ENCODE measurements at places on chromosomes 2 and 18.

DNA sequence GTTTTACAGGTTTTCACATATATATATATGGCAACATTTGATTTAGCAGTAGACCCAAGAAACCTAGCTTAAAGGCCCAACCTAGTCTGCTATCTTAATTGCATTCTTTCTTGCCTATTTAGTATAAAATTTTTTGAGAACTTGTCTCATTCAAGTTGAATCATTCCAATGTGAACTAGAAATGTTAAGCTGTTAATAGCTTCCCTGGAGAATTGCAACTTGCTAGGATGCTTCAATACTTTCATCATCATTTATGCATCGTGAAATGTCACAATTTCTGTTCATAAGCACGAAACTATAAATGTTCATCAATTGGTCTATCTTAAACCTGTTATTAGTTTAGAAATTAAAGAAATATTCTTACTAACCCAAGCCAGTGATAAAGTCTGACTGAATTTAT is 217.6 kb downstream of the BABAM2 start:
- DNase-seq, result no peak

DNA sequence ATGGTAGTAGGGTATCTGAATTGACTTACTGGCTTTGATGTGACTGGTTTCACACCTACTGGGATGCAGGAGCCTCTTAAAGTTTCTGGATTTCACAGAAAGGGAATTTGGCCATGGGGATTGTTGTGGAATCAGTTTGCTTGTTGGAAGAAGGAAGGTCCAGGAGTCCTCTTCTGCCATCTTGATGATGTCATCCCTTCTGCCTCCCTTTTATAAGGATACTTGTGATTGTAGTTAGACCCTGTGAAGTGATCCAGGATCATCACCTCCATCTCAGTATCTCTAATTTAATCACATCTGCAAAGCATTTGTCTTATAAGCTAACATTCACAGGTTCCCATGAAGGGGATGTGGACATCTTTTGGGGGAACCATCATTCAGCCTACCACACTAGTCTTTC is 79.5 kb downstream of the CCDC138 start:
- DNase-seq, result no peak

DNA sequence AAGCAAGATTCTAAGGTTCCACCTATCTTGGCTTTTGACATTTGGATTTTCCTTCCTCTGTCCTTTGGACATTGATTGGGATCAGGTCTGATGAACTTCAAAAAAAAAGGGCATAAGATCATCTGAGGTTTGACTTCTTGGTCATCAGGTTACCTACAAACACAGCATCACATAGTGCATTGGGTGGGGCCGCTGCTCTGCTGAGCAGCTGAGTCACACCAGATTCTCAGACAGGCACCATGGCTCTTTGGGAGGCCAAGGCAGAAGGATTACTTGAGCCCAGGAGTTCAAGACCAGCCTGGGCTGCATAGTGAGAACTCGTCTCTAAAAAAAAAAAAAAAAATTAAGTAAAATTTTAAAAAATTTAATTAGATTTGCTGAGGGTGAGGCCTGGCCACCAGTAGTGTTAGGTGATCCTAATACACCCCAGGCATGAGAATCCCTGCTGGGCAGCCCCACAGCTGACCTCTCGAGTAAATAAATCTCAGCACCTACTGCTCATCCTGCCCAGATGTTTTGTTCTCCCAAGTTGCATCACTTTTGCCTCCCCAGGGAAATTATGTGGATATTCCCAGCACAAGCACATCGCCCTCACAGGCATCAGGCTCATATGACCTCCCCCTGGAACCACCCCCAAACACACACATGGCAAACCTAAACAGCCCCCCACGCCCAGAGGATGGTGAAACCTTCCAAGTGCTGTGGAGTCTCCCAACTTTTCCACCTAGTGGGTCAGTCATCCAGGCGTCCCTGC is 5.3 kb downstream of the MLPH start:
- DNase-seq, result no peak

GRCh38 chr2:195319548-195320412 is 337.2 kb upstream of the SLC39A10 start:
- no peak for DNase-seq

- DNase-seq, result no peak
Observed at GRCh38 chr2:221629468-221629867, 57.4 kb upstream of the EPHA4 start.

GRCh38 chr2:218944759-218945404 is 14.6 kb upstream of the CDK5R2 start:
- DNase-seq, result no peak
